SJSA1 (cell line): ENCODE measurements at places on chromosomes 6 and 20. TPM values are rescaled to one million over a fixed set of nuclear protein-coding genes. Genes with fewer than 3 reads are reported as not detected.

- DNase-seq: no peak
Observed at GRCh38 chr6:117481278-117481925, 1.1 kb upstream of the DCBLD1 start.

DNA sequence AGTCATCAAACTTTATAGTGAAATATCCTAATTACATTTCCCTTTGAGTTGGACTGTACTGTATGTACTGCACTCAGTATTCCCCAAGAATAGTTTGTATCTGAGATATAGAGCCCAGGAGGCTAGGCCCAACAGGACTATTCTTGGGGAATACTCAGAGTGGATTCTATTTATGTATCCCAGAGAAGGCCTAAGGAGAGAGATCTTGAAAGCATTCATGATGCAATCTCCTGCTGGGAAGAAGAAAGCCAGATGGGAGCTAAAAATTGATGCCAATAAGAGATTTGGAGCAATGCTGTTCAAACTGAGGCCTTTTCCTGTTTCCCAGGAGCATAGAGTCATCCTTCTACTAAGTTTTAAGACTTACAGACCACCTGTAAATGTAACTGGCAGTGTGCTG, 452.1 kb upstream of the PLCB4 start:
- DNase-seq: no peak

- no peak for DNase-seq
Observed at GRCh38 chr6:53925891-53926290, 131.1 kb downstream of the LRRC1 start.

- no peak for DNase-seq
Observed at GRCh38 chr6:108750801-108751200, 97.4 kb upstream of the ARMC2 start.

GRCh38 chr6:91281901-91282300, 695.0 kb upstream of the MAP3K7 start:
- no peak for DNase-seq

- no peak for DNase-seq
Observed at GRCh38 chr6:144296973-144297372, 11.8 kb downstream of the UTRN start.

GRCh38 chr6:82690283-82690682, 326.7 kb downstream of the TPBG start:
- no peak for DNase-seq

- peak; percentile 32 for DNase-seq
Observed at GRCh38 chr6:149094934-149095351, 222.6 kb upstream of the TAB2 start.

The NKX2-2 gene
- 5.7 and 19.8 TPM in 2 replicates for total RNA-seq

The CFB gene
- 0.50 and 0.58 TPM in 2 replicates for total RNA-seq

The LAMA4 gene
- 0.53 and 1.8 TPM in 2 replicates for total RNA-seq

The CRIP3 gene
- total RNA-seq: not detected in 2 replicates

The MAPK13 gene
- not detected in 2 replicates for total RNA-seq
